ENCODE measurements at places on chromosomes 2 and 18. TPM values are rescaled to one million over a fixed set of nuclear protein-coding genes. Genes with fewer than 3 reads are reported as not detected.
A peak's percentile ranks its signal among the peaks of the same experiment; 100 is the strongest.

DNA sequence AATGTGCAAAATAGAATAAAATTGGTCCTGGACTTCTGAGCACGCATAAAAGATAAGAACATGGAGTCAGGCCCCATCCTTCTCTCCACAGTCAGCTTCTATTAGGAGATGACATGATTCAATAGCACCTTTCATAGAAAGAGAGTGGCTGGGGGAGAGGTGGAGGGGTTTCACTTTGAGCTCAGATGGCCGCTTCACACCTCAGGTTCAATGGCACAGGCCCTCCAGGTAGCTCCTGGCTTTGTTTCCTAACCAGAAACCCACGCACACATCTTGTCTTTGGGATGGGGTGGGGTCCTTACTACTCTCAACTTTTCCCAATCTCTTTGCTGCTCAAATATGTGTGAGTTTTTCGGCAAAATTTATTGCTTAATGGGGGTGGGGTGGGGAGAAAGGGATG, 332.3 kb downstream of the CLIP4 start:
- DNase-seq: no peak

ATP5F1A gene
- total RNA-seq: 303 TPM

DNA sequence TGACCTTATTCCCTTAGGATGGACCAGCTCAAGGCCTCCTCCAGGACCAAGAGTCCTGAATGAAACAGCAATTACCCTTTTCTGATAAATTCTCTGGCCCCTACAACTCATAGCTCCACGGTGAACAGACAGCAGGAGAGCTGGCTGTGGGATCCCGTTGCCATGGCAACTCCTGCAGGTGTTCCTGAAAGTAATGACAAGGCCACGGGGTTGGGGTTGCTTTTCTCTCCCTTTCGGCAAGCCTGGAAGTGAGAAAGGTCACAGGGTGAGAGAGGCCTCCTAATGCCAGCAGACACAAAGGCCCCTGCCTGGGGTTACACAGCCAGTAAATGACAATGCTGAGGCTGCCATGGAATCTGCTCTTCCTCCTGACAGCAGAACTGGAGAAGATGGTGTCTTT, 403.0 kb downstream of the NBAS start:
- DNase-seq: no peak

DNA sequence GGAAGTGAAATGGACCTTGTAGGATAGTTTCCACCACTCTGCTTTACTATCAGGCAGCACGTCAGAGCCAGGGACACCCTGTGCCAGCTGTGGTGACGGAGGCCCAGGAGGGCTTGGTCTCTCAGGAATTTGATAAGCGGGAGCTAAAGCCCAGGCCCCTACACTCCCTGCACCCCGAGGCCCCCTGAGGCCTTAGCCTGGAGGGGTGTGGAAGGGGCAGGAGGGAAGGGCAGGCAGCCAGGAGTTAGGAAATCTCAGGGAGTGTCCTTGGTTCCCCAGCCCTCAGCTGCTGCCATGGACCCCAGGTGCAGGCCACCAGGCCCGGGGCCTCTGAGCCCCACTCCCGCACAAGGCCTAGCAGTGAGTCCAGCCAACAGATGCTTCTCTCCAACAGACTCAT, 38.2 kb downstream of the PDIA6 start:
- DNase-seq: peak; percentile 59

DNA sequence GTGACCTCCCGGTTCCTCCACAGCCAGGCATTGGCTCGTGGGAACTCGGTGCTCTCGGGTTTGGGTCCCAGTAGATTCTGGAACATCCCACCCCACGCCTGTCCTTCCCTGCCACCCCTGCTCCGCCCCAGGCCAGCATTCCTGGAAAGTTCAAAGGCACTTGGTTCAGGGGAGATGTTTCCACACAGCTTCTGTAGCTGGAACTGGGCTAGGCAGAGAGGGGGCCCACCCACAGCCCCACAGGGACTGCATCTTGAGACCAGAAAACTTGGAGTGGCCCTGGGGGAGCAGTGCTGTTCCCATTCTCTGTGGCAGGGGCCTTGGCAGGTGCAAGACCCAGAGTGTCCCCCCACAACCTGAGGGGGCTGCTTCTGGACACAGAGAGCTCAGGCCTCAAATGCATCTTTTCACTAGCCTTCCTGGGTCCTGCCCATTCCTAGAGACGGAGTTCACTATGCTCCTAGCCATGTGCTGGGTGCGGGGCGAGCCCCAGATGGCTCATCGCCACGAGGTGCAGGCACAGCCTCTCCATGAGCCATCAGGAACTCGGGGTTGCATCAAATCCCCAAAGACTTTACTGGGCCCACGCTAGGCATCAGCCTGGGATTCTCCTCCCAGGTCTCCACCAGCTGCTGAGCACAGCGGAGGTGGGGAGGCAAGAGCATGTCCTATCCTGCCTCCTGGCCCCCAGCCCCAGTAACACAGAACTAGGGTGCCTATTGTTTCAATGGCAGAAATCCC, 68.7 kb downstream of the ZFP36L2 start:
- no peak for DNase-seq

DNA sequence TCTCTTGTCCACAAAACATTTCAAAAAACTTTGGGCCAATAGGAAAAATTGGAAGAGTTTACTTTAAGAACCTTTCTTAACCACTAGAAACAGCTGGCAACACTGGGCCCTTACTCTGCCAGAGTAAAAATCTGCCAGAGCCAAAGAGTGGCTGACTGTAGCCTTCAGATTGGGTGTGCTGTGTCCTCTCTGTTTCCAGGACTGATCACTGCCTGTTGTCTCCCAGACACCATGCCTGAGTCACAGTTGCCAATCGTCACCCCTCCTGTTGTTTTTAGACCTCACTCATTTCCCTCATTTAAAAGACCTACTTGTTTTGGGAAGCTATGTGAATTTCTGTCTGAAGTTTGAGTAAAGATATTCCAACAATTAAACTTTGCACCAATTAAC, 159.1 kb downstream of the PPP1R1C start:
- DNase-seq: no peak

DNA sequence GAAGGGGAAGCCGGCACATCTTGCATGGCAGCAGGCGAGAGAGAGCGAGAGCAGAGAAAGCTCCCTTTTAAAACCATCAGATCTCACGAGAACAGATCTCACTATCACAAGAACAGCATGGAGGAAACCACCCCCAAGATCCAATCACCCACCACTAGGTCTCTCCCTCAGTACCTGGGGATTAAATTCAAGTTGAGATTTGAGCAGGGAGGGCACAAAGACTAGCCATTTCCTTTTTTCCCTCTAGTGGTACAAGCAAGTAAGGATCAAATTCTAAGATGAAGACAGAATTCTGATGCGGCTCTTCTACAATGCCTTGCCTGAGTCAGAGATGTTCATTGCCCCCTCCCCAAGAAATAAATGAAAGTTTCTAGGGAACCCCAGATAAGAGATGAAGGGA, 45.6 kb upstream of the ANKRD44 start:
- DNase-seq: no peak

DNA sequence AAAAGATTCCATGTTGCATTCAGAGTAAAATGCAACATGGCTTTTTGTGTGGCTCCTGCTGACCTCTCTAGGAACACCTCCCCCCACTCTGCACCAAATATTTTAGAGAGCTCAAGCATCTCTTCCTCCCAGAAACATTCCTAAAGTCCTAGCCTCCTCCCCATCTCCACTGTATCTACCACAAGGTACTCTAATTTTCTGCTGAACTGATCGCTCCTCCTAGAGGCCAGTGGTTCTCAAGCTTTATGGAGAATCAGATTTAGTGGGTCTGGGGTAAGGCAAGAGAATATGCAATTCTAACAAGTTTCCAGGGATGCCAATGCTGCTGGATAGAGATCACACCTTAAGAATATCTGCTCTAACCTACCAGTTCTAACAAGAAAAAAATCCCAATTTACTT, 89.5 kb upstream of the HNRNPA3 start:
- no peak for DNase-seq

DNA sequence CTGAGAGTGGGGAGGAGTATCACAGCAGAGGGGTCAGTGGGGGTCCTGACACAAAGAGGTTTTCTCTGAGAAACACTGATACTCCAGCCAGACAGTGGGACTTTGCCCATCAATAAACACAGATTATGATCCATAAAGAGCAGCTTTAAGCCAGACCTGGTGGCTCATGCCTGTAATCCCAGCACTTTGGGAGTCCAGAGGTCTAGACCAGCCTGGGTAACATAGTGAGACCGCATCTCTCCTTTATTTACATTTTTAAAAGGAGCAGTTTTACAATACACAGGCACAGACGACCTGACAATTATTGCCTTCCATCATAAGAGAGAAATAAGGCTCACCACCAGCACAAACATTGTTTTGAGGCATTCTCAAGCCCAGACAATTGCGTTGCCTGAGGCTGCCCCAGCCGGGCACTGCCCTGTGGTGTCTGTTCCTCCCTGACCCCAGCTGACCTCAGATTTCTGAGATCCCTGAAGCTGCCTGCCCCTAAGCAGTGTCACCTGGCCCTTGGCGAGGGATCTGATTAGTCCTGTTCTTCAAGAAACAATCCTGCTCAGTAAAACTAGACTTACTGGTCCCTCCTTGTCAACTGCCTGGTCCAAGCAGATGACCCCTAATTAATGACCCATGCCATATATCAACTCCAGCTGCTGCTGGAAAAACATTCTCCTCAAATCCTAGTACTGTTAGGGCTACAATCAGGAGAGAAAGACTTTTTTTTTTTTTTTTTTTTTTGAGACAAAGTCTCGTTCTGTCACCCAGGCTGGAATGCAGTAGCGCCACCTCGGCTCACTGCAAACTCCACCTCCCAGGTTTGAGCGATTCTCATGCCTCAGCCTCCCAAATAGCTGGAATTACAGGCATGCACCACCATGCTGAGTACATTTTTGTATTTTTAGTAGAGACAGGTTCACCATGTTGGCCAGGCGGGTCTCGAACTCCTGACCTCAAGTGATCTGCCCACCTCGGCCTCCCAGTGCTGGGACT, 59.4 kb upstream of the SOS1 start:
- no peak for DNase-seq

DNA sequence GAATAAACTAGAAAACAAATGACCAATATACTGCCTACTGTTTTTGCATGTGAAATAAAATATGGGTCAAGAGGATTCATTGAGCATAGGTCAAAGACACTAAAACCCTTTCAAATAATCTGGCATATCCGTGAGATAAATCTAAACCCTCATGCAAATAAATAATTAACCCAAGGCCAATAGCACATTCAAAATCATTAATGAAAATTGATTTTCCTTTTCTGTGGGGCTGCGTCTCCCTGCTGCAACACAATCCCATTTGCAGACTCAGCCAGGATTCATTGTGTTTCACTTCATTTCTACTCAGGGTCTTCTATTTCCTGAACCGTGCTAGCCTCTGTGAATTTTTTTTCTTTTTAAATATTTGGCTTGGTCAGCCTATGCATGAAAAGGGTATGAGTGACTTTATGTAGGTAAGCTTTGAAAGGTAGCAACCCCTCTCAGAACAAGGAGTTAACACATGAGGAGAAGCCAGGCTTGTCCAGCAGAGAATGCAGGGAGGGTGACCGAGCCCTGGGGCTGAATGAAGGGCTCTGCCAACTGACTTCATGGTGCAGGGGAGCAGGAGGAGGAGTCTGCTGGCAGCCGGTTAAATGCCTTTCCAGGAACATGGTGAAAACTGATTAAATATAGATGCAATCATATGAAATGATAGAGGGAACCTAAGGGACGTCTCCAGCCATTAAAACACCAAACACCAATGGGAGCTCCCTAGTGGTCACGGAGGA, 10.3 kb upstream of the CTAGE1 start:
- no peak for DNase-seq

DNA sequence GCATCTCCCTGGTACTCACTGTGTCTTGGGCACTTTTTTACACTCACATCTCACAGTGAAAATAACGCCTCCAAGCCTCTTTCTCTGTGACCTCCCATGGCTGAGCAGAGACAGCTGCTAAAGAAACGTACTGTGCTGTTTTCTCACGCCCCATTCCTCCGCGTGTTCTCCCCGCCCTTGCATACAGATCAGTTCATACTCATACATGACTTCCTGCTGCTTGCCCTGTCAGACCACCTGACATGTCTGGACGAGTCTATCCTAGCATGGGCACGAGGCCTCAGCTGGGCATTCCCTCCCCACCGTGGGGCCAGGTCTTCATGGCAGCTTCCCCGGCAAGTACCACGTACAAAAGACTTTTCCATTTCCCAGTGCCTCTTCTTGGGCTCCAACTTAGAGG, 21.2 kb upstream of the IL1A start:
- DNase-seq: no peak

DNA sequence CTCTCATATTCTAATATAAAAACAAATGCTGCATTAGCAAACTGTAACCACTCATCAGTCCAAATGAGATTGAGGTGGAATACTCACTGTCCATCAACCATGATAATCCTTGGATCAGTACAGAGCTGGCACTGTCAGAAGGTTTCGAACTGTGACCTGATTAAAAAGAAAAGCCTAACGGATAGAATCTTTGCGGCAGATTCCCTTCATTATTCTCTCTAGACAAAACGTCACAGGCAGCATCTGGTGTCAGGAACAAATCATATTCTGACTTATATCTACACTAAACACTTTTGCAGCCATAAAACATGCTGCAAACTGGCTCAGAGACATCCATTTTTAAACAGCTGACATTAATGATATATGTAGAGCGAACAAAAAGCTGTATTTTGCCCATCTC, 677.7 kb upstream of the NXPH2 start:
- DNase-seq: no peak

SLC14A1 gene
- total RNA-seq: 1.2 TPM

- DNase-seq: no peak
These were observed 61.2 kb upstream of the MRPS9 start for GRCh38 chr2:104976603-104977120.

GRCh38 chr2:108922141-108922915, 66.7 kb downstream of the EDAR start:
- DNase-seq: peak; percentile 49

- no peak for DNase-seq
These were observed 41.6 kb upstream of the MAP4K4 start for GRCh38 chr2:101655702-101656422.

DNA sequence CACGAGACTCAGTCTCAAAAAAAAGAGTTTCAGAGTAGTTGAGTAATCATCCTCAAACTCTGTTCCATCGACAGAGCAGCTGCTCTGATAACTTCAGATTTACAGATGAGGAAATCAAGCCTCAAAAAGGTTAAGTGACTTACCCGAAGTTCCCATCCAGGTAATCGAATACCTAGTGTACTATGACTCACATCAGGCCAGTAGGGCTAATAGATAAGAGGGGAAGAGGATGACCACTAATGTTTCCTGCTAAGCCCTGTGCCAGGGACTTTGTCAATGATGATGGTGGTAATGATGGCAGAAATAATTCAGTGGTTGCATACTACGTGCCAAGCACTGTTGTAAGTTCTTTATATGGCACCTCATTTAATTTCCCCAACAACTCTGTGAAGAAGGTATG, 80.9 kb downstream of the PLB1 start:
- no peak for DNase-seq

GRCh38 chr2:96152304-96153161, 7.3 kb upstream of the DUSP2 start:
- peak; percentile 78 for DNase-seq

- no peak for DNase-seq
These were observed 7.3 kb upstream of the CIB4 start for GRCh38 chr2:26648516-26648915.

HOXD13 gene
- 1.1 TPM for total RNA-seq

SOS1 gene
- 58.2 TPM for total RNA-seq
